ENCODE measurements at places on chromosomes 11 and 22.
A peak's percentile ranks its signal among the peaks of the same experiment; 100 is the strongest.

- no peak for DNase-seq
These were observed 246.6 kb downstream of the TMEM135 start for GRCh38 chr11:87284306-87284705.

DNA sequence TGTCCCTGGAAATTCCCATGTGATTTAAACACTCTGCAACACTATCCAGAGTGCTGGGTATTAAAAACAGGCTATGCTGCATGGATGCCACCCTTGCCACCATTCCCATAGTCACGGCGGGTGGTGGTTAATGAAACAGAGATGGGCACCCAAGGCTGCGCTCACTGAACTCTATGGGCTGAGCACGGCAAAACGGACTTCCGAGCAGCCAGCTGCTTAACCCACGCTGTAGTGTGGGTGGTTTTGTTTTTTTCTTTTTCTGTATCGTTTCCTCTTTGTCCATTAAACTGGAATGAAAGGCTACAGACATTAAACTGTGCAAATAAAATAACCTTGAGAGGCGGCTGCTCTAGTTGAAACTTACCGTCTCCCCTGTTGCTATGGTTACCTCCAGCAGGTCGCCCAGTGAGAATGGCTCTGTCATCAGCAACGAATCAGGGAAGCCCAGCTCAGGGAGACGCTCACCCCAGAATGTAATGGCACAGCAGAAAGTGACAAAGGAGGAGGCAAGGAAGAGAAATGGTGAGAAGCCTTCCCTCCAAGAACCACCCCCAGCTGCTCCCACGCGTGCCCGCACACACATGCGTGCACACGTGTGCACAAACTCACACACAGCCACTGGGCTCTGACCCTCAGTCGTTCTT lies 102.1 kb downstream of the C11orf91 start:
- no peak for DNase-seq

DNA sequence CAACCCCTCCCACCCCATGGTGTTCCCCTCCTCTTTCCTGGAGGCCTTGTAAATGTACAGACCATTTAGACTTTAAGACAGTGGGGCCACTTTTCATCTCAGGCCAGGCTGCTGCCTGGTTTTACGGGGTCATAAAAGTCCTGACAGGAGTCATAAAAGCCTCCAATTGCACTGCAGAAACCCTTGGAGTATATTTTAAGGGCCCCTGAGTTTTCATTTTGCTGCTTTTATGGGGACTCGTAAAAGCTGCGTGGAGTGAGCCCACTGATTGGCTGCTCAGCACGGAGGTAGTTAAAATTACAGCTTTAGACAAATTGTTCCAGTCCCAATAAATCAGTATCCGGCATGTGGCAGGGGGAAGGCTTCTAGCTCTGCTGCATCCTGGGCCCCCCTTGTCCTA lies 627.6 kb downstream of the NTM start:
- no peak for DNase-seq

GRCh38 chr22:24423519-24424000 lies 3.8 kb upstream of the ADORA2A start:
- peak; percentile 53 for DNase-seq

GRCh38 chr11:11403763-11404725 lies 51.0 kb upstream of the CSNK2A3 start:
- no peak for DNase-seq

- no peak for DNase-seq
These were observed 57.8 kb downstream of the RBFOX2 start for GRCh38 chr22:35970616-35971455.

DNA sequence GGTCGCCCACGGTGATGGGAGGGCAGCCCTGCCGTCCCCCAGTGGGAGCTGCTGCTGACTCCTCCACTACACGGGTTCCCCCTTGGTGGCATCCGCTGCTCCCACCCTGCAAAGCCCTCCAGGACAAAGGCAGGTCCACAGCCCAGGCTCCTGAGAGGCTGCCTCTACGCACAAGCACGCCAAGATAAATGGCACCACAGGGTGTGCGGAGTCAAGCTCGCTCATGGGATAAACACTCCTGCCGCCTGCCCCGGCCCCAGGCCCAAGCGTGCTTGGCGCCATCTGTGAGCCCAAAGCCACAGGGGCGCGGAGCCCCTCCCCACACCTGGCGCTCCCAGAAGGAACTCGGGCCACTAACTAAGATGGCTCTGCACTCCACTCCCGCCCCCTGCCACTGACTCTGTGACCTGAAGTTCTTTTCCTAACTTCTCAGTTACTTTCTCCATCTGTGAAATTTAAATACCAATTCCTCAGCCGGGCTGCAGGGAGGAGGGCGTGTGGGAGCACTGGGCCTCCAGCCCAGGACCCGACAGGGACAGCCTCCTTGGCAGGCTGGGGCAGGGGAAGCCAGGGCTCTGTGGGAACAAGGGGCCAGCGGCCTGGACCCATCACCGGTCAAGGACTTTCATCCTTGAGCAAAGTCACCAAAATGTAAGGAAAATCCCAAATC lies 14.9 kb downstream of the EHD1 start:
- no peak for DNase-seq

- no peak for DNase-seq
These were observed 19.9 kb downstream of the TSKU start for GRCh38 chr11:76803023-76803422.

DNA sequence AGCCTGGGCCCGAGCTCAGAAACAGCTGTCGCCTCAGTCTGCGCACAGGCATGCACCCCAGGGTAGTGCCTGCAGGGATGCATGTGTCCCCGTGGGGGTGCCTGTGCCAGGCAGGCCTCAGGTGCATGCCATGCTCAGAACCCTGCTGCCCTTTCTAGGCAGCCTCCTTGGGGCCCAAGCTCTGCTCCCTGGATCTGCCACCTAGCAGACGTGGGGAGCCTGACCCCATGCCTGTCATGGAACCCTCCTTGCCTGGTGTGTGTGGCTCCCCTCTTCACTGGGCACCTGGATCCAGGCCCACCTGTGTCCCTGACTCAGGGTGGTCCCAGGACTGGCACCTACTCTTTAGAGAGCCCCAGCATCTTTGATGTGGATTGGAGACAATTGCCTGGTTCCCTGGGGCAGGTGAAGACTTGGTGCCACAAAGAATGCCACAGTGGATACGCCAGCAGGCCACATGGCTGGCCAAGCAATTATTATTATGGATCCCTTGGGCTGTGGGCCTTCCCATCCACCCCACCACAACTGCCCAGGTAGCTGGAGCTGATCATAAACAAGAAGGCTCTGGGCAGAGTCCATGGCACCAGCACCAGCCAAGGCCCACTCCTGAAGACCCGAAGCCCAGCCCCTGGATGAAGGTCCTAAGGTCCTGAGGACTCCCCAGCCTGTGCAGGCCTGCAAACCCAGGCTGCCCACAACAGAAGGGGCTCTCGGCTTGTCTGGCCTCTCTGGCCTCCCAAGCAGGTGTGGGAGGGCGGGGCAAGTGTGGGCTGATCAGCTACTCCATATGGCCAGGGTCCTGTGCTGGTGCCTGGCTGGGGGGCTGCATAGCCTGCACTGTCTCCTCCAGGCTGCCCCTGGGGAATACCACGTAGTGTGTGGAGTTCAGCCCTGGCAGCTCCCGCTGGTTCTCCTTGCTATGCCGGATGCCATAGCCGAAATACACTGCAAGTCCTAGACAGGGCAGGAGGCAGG lies 3.8 kb downstream of the SLC7A4 start:
- DNase-seq: no peak

DNA sequence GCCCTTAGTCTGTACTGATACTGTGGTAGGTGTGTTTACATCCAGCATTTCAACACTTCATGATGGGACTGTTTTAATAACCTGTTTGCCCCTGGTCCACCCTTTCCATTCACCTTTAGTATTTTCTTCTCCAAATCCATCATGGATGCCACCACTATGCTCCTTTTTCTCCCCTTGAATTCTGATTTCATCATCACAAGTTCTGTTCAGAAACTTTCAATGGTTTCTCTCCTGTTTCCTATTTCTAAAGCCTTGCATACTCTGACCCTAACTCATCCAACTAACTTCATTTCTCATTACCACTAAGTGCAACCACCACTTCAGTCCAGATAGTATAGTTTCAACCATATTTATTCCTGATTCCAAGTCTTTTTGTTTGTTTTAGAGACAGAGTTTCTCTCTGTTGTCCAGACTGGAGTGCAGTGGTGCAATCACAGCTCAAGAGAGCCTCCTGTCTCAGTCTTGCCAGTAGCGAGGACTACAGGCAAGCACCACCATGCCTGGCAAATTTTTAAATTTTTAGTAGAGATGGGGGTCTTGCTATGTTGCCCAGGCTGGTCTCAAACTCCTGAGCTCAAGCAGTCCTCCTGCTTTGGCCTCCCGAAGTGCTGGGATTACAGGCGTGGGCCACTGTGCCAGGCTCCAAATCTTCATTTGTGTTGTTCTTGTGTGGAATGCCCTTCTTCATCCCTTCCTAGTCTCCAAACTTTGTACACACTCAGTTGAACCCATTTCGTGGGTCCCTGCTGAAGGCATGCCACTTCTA lies 1.2 kb upstream of the LIN7C start:
- DNase-seq: no peak

DNA sequence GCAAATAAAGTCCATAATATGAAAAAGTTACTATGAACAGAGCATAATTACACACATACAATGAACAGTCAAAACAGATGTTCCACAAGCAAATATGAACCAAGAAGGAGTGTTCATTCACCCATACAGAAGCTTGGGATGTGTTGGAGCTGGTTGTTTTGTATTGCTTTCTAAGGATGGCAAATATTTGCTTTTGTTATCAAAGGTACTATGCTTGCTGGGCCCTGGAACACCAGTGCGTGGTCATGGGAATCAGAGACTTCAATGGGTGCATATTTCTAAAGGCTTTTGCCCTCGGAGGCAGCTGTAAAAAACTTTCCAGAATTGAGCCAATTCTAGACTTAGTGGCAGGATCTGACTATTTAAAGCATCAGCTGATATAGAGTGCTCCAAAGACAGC lies 85.1 kb downstream of the BARX2 start:
- DNase-seq: no peak

- no peak for DNase-seq
These were observed 155.9 kb downstream of the CCDC34 start for GRCh38 chr11:27207025-27207650.

DNA sequence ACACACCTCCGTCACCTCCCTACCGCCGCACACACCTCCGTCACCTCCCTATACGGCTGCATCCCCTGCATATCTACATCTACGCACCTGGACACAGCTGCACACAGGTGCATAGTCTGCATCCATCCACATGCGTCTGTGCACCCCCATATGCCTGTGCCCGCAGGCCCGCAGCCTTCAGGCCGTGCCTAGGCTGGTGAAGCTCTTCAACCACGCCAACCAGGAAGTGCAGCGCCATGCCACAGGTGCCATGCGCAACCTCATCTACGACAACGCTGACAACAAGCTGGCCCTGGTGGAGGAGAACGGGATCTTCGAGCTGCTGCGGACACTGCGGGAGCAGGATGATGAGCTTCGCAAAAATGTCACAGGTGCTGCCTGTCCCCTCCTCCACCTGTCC lies 4.8 kb downstream of the PKP3 start:
- DNase-seq: no peak

GRCh38 chr22:45547731-45548130 lies 45.0 kb downstream of the FBLN1 start:
- DNase-seq: no peak

- DNase-seq: no peak
These were observed 85.3 kb upstream of the GAL start for GRCh38 chr11:68598816-68599653.

Data from activated CD8-positive, alpha-beta memory T cell treated with anti-CD3 and anti-CD28 coated beads for 1 hour (primary cell).